ENCODE measurements at places on chromosomes 4 and X. TPM values are rescaled to one million over a fixed set of nuclear protein-coding genes. Genes with fewer than 3 reads are reported as not detected.

CXCL8 gene
- 150 TPM for total RNA-seq

TSPAN6 gene
- 44.4 TPM for total RNA-seq

FGFBP1 gene
- total RNA-seq = 25.8 TPM

PASD1 gene
- not detected for total RNA-seq

FRAS1 gene
- 4.3 TPM for total RNA-seq

NDNF gene
- total RNA-seq = 1.5 TPM

GABRG1 gene
- not detected for total RNA-seq

F11 gene
- not detected for total RNA-seq

CXorf58 gene
- total RNA-seq = not detected

TEX13C gene
- not detected for total RNA-seq

NPY2R gene
- 0.16 TPM for total RNA-seq

TIGD4 gene
- not detected for total RNA-seq

PLXNA3 gene
- total RNA-seq = 9.7 TPM
